Endothelial cell (in vitro differentiated cells): ENCODE measurements at places on chromosomes 3 and 15. TPM values are rescaled to one million over a fixed set of nuclear protein-coding genes. Genes with fewer than 3 reads are reported as not detected.
A peak's percentile ranks its signal among the peaks of the same experiment; 100 is the strongest.

DNA sequence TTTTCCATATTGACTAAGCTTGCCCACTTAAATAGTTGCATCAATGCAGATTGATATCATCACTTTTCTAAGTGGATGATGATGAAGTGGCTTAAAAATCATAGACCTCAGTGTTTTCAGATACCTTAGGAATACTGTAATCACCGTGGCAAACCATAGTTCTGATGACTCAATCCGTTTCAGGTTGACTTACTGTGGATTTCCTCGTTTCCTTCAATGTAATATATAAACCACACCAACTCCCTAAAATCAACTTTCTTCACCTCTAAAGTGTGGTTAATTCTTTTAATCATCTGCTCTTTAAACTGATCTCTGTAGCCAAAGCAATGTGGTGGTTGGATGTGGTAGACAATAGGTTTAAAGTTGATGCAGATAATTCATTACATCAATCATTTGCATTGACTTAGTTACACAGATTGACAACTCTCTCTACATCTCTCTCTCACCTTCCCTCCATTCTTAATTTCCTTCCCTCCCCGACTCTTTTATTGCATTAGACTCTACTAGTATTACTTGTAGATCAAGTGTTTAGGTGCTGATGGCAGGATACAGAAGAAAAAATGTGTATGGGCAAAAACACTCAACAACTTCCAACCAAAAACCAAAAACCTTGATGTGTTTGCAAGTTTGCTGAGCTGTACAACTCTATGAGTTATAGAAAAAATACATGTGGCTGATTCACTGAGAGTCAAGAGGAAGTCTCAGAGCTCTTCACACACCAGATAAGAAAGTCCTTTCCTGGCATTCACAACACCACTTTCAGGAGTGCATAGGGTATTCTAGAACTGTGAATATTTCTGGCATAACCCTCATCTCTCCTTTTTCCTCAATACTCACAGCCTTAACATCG, 243.5 kb downstream of the NFKBIZ start:
- DNase-seq: no peak

SLC22A13 gene
- total RNA-seq: 0.21 TPM

PLSCR5 gene
- not detected for total RNA-seq

DNA sequence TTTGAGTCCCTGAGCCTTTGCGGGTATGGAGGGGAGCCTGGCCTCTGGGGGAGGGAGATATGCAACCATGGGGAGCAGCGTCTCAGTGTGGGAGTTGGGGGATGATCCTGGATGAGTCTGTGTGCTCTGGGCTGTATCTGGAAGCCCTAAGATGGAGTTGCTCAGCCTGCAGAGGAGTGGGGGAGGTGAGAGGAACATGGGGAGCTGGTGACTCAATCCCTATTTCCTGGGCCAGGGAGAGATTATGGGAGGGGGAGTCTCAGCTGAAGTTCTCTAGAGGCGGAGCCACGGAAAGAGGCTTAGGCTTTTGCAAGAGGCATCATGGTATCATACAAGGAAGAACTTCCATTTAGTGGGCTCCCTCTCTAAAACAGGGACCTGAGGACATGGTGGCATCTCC, 59.5 kb upstream of the TMEM115 start:
- no peak for DNase-seq

TNNC1 gene
- total RNA-seq: 0.67 TPM

SPESP1 gene
- not detected for total RNA-seq

BMF gene
- total RNA-seq: 153 TPM

TEX9 gene
- total RNA-seq: 12.8 TPM

DNA sequence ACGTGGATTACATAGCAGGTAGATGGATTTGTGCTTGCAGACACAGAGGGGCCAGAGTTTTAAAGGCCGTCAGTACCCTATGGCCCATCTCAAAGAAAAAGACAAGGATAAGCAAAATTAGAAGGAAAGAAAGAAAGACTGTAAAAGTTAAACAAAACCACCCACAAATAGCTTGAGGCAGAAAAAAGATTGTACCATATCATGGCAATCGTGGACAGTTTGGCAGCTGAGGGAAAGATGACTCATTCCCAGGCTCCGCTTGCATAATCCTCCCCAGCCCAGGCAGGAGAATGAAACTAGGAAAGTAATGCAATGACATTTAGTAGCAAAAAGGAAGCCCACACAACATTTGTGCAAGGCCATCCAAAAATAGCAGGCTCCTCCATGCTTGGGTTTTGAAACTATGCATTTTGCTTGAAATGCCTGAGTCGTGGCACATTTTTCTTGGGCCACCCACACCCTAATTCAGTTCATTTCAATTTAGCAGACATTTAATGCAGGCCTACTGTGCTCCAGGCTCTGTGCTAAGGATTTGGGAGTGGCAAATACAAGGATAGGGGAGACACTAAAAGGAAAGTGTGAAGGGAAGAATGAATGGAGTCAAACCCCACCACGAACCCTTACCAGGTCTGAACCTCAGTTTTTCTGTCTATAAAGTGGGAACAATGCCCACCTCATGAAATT, 40.9 kb upstream of the SMAD3 start:
- DNase-seq: no peak

DNA sequence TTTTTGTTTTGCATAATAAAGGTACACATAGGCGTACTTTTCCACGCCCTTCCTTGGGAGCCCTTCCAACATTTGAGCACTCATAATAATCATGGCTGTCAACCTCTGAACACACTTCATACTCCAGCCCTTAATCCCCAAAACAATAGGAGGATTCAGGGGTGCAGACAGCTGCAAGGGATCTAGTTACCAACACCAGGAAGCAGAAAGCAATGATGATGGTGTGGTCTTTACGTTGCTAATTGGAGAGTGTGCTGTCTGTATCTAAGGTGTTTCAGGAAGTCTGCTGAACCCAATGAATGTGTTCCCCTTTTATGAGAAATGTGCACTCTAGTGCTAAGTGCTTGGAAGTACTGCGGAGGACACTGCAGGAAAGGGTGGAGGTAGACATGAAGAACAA, 60.3 kb upstream of the PDZRN3 start:
- DNase-seq: no peak

UCN2 gene
- total RNA-seq: 0.77 TPM

GRCh38 chr15:62741106-62741505, 301.4 kb upstream of the TPM1 start:
- no peak for DNase-seq

DNA sequence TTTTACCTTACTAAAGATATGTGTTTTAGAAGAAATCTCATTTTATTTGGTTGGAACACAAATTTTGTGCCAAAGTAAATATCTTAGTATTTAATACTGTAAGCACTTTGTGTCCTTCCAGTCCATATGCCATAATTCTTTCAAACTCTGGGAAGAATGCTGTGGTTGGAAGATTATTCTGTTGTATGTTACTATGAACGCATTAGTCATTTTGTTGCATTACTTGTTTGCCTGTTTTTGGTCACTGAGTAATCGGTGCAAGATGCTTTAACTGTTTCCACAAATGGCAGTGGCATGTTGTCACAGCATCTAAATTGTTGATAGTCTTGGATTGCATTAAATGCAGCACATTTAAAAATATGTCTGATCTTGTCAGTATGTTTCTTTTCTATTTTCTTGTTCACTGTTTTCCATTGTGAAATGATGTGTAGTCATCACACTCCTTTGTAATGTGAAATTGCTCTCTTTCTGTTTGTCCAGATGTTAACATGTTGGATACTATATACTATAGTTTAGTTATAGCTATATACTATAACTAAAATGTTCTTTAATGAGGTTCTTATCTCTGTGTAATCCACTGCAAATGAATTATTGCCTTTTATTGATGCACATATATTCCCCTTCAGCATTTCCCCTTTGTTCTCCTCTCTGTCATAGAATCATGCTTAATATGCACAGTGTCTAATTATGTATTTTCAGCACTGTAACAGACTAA, 89.9 kb upstream of the FLNB start:
- DNase-seq: no peak

DNA sequence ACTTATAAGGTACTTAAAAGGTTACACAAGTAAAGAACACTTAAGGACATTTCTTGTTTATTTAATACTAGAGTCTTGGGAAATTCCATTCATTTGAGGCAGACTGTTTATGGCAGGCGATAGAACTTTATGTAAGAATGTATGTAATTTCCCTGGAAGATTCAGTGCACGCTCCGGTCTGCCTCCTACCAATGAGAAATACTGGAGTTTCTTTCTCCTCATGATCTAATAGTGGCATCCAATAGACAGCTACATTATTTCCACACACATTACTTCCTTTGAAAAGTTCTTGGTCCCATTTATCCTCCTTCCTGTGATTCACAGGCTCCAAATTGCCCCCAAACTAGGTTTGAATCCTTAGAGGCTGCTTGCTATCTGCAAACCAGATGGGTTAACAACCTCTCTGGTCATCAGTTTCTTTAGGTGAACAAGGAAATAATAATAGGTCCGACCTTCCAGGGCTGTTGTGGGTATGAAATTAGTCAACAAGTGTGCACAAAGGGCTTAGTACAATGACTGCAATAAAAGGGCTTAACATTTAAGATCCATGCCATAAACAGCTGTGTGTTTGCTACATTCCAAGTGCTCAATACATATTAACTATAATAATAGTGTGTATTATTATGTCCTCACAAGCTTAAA, 30.7 kb downstream of the EIF4E3 start:
- no peak for DNase-seq

HEXA gene
- total RNA-seq: 123 TPM

- peak; percentile 41 for DNase-seq
These were observed 142.7 kb downstream of the FNDC3B start for GRCh38 chr3:172181932-172182586.

- DNase-seq: peak; percentile 31
These were observed 136.8 kb upstream of the ACP3 start for GRCh38 chr3:132180337-132180791.

EHHADH gene
- 6.8 TPM for total RNA-seq

ZNF620 gene
- 8.3 TPM for total RNA-seq

GRCh38 chr15:38588672-38589071, 24.1 kb upstream of the RASGRP1 start:
- no peak for DNase-seq

DNA sequence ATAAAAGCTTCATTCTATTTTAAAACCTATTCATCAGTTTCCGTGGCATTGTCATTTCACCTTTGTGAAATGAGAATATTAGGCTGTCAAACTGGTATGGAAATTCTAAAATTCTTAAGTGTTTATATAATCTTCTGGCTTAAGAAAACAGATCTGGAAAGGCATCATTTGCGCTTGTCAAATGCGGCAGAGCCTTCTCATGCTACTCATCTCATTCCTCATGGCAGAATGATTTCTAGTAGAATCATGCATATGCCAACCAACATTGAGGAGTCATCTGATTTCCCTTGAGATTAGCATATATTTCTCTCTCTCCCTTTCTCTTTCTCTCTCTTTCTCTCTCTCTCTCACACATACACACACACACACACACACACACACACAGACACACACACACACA, 48.8 kb downstream of the STRIT1 start:
- DNase-seq: no peak
